ENCODE measurements at places on chromosomes 7 and 10. TPM values are rescaled to one million over a fixed set of nuclear protein-coding genes. Genes with fewer than 3 reads are reported as not detected.

DNA sequence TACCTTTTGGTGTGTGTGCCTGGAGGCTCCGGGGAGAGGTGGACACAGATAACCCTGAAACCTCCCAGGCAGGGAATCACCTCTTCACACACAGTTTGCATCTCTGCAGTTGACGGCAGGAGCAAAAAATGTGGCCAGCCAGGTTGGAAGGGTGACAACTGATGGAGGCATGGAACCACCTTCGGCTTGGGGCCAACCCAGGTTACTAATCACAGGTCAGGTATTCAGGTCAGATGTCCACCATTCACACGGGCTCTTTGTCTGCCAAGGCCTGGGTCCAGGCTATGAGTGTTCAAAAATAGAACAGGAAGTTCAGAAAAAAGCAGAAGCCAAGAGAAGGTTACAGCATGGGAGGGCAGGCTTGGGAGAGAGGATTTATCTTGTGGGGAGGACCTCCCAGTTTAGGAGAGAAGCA, 137.2 kb upstream of the EFCAB10 start:
- no peak overlapping the region for H3K27ac ChIP-seq
- no peaks in the 10 kb centered on the region for H3K36me3 ChIP-seq
- DNase-seq = no peak

GRCh38 chr7:32119790-32120196, 49.6 kb upstream of the PDE1C start:
- no peaks in the 10 kb centered on the region for H3K36me3 ChIP-seq
- no peak overlapping the region for H3K27ac ChIP-seq
- H3K4me3 ChIP-seq = no peak overlapping the region
- H3K27me3 ChIP-seq = no peaks in the 10 kb centered on the region
- DNase-seq = no peak
- no peaks in the 10 kb centered on the region for H3K4me1 ChIP-seq

LIPN gene
- not detected for total RNA-seq

DNA sequence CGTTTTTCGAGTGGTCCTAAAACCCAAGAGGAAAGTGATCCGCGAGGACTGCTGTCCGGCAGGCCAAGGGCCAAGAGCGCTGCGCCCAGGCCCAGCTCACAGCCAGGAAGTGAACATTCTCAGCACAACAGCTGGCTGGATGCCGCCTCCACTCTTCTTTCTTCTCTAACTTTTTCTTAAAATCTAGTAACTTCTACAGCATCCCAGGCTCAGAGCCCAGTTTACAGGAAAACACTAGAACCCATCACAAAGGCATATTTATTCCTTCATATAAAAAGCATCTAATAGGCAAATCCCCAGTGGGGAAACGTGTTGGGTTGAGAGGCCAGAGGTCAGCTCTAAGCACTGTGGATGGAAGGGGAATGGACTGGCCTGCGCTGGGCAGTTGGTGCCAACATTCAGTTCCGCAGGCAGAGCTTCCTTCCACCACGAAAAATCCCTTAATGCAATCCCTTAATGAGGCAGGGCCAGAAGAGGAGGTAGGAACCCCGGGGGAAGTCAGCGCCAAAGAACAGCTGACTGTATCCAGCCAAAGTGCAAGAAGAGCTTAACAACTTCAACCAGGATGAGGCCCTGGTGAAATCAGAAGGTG, 74.8 kb downstream of the ZRANB1 start:
- H3K27me3 ChIP-seq = no peaks in the 10 kb centered on the region
- H3K4me1 ChIP-seq = peaks cover 3% of the 10 kb centered on the region
- no peak overlapping the region for H3K4me3 ChIP-seq
- DNase-seq = peak; percentile 74

COL26A1 gene
- not detected for total RNA-seq

GRCh38 chr10:6074489-6075301, 12.5 kb upstream of the IL2RA start:
- no peak overlapping the region for H3K4me3 ChIP-seq
- DNase-seq = no peak
- H3K4me1 ChIP-seq = peaks cover 15% of the 10 kb centered on the region
- no peaks in the 10 kb centered on the region for H3K36me3 ChIP-seq

GRCh38 chr10:78319371-78319770, 285.7 kb downstream of the RPS24 start:
- H3K4me1 ChIP-seq = no peaks in the 10 kb centered on the region
- no peak for DNase-seq
- H3K27me3 ChIP-seq = no peaks in the 10 kb centered on the region
- H3K4me3 ChIP-seq = no peak overlapping the region
- no peaks in the 10 kb centered on the region for H3K36me3 ChIP-seq

GIMAP1 gene
- 10.4 TPM for total RNA-seq

DNA sequence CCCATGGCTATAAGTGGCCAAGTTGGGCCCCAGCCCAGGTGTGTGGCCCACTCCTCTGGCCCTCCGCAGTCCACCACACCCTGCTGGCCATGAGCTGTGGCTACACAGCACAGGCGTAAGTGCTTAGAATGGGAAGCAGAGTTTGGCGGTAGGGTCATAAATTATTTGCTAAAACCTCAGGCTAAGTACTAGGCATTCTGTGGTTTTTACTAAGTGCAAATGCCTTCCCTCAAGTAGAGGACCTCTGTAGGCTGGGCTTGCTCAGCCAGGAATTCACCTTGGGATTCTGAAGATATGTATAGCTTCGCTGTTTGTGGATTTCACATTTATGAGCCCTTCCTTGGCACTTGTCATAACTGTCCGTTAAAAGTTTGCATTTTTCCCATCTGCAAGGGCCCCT, 44.8 kb upstream of the LOXL4 start:
- H3K27me3 ChIP-seq = no peaks in the 10 kb centered on the region
- H3K36me3 ChIP-seq = no peaks in the 10 kb centered on the region
- H3K4me3 ChIP-seq = no peak overlapping the region
- DNase-seq = no peak
- peaks cover 5% of the 10 kb centered on the region for H3K4me1 ChIP-seq
- H3K27ac ChIP-seq = no peak overlapping the region

DNA sequence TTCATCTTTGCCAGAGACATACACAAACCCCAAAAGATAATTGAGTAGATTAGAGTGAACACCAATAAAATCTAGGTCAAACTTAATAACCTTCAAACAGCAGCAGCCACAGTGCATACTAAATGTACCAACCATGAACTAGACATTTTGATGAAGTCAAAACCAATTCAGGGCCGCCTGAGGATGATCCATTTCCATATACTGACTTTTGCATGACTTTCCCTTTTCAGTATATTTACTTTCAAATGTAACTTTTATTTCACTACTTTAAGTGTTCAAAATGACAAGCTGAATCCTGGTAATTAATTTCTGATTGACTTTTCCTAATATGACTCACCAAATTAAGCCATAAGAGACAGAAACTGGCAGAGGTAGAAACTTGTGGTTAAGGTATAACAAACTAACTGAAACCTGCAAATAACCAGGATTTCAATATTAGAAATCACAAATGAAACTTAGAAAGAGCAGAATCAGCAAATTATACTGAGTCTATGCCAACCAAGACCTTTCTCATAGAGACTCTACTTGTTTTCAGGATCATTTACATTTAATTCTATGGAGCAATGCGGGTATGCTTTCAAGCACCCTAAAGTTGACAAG, 171.9 kb upstream of the LRRN3 start:
- no peak overlapping the region for H3K27ac ChIP-seq
- DNase-seq = no peak
- no peak overlapping the region for H3K4me3 ChIP-seq
- no peaks in the 10 kb centered on the region for H3K4me1 ChIP-seq

- no peaks in the 10 kb centered on the region for H3K27me3 ChIP-seq
- peaks cover 3% of the 10 kb centered on the region for H3K4me1 ChIP-seq
- DNase-seq = no peak
- no peak overlapping the region for H3K27ac ChIP-seq
These were observed 5.6 kb downstream of the BTBD16 start for GRCh38 chr10:122276611-122277208.

- H3K4me3 ChIP-seq = no peak overlapping the region
- H3K36me3 ChIP-seq = no peaks in the 10 kb centered on the region
- H3K4me1 ChIP-seq = no peaks in the 10 kb centered on the region
- no peak overlapping the region for H3K27ac ChIP-seq
- H3K27me3 ChIP-seq = no peaks in the 10 kb centered on the region
These were observed 250.0 kb upstream of the KLF6 start for GRCh38 chr10:4034907-4035598.

GRCh38 chr7:148770004-148770403, 71.3 kb downstream of the CUL1 start:
- H3K36me3 ChIP-seq = no peaks in the 10 kb centered on the region
- H3K27ac ChIP-seq = no peak overlapping the region
- no peak for DNase-seq
- H3K4me1 ChIP-seq = no peaks in the 10 kb centered on the region
- no peaks in the 10 kb centered on the region for H3K27me3 ChIP-seq
- no peak overlapping the region for H3K4me3 ChIP-seq

DNA sequence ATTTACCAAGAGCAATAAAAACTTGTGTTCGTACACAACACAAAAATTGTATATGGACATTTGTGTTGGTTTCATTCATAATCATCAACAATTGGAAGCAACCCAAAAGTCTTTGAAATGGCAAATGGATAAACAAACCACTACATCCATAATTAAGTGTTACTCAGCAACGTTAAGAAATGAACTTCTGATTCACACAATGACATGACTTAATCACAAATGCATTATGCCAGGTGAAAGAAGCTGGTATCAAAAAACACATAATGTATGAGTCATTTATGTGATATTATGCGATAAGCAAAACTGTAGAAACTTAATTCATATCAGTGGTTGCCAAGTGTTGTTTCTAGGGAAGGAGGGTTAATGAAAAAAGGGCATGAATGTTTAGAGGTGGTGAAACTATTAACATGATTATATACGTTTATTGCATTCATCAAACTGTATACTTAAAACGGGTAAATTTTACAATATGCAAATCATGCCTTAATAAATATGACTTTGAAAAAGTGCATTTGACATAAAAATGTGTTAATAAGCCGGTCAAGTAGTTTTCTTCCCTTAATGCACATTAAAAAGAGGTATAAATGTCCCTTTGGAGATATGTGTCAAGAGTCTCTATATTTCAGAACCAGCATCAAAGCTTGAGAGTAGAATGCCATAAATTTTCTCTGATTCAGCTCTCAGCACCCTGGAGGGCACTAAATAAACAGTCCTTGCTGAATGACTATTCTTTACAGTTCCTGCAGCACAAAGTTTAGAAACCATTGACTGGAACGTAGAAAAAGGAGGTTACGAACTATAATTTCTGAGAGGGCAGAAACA, 84.8 kb upstream of the GRM3 start:
- DNase-seq = no peak
- H3K36me3 ChIP-seq = no peaks in the 10 kb centered on the region
- no peaks in the 10 kb centered on the region for H3K27me3 ChIP-seq
- no peak overlapping the region for H3K27ac ChIP-seq
- no peaks in the 10 kb centered on the region for H3K4me1 ChIP-seq

DNA sequence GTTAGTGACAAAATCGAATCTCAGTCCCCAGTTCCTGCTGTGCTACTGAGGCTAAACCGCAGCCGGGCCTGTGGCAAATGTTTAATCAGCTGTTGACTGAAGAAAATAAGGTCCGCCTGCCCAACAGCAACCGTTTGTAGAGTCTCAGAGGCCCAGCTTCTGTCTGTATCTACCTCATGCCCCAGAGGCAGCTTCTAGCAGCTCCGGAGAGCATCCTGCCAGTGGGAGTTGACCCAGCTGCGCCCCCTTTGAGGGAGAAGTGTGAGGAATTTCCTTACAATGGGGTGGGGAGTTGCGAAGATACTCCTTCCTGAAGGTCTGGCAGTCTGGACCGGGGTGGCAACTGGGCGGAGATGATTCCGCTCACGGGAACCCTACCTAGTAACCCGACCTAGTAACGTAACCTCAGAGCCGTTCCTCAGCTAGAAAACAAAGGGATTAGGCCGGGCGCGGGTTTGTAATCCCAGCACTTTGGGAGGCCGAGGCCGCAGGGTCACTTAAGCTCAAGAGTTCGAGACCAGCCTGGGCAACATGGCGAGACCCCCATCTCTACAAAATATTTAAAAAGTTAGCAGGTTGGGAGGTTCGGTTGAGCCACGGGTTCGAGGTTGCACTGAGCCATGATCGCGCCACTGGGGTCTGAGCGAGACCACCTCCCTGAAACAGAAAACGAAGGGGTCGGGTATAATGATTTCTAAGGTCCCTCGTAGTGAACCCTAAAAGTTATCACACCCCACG, 846 bp upstream of the ZNF775 start:
- H3K4me1 ChIP-seq = peaks cover 31% of the 10 kb centered on the region
- peak overlapping the region; percentile 87 for H3K27ac ChIP-seq
- DNase-seq = no peak

- no peak for DNase-seq
- H3K4me1 ChIP-seq = no peaks in the 10 kb centered on the region
These were observed 38.0 kb downstream of the LIMK1 start for GRCh38 chr7:74121401-74122249.

- H3K27me3 ChIP-seq = no peaks in the 10 kb centered on the region
- H3K4me3 ChIP-seq = no peak overlapping the region
- H3K27ac ChIP-seq = no peak overlapping the region
These were observed 51.5 kb downstream of the FAM107B start for GRCh38 chr10:14723052-14723689.

CCDC172 gene
- total RNA-seq = not detected

DNA sequence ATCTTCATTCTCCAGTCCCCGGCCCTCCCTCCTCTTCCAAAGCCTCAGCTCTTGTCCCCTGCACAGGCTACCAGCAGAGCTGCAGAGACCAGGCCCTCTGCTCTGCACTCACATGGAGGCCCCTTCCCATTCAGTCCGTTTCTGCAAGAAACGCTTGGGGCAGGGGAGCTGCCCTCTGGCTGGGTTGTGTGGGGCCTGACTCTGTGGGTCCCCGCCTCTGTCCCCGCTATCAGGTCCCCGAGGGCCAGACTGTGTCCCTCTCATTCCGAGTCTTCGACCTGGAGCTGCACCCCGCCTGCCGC, 1.5 kb downstream of the PCOLCE start:
- peaks cover 5% of the 10 kb centered on the region for H3K4me1 ChIP-seq
- no peaks in the 10 kb centered on the region for H3K36me3 ChIP-seq
- H3K27ac ChIP-seq = peak overlapping the region; percentile 82
- H3K4me3 ChIP-seq = peak overlapping the region; percentile 85
- H3K27me3 ChIP-seq = no peaks in the 10 kb centered on the region
- DNase-seq = no peak

GRCh38 chr10:124653811-124654651, 90.1 kb downstream of the FAM53B start:
- H3K27me3 ChIP-seq = no peaks in the 10 kb centered on the region
- H3K4me3 ChIP-seq = no peak overlapping the region
- no peaks in the 10 kb centered on the region for H3K4me1 ChIP-seq
- no peak for DNase-seq
- H3K36me3 ChIP-seq = peaks cover 13% of the 10 kb centered on the region

DOCK1 gene
- total RNA-seq = 63.6 TPM

DNA sequence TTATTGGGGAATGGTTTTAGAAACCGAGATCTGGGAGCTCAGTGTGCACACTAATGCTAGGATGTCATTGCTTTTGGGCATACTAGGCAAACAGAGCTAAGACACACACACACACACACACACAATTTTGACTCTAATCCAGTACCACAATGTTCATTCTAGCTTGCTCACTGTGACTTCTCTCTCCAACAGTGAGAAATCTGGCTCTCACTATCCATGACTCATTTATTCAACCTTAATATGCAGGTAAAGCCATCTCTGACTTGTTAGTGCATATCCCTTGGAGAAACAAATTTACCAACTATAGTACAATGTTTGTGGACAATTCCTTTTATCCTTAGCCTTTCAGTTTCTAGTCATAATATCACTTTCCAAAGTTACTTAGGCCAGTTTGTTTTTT, 5.9 kb upstream of the BMS1 start:
- no peak overlapping the region for H3K4me3 ChIP-seq
- no peaks in the 10 kb centered on the region for H3K27me3 ChIP-seq
- no peak for DNase-seq
- no peaks in the 10 kb centered on the region for H3K4me1 ChIP-seq
- H3K27ac ChIP-seq = no peak overlapping the region

- no peak for DNase-seq
These were observed 33.1 kb downstream of the HBP1 start for GRCh38 chr7:107201795-107202450.
